ENCODE measurements at places on chromosomes 2 and 18. TPM values are rescaled to one million over a fixed set of nuclear protein-coding genes. Genes with fewer than 3 reads are reported as not detected.

The HAT1 gene
- total RNA-seq: 74.2 TPM

GRCh38 chr2:10778724-10779115 lies 33.9 kb downstream of the PDIA6 start:
- H3K27me3 ChIP-seq: no peaks in the 10 kb centered on the region
- DNase-seq: no peak
- no peak overlapping the region for H3K27ac ChIP-seq
- no peak overlapping the region for H3K4me3 ChIP-seq
- H3K4me1 ChIP-seq: no peaks in the 10 kb centered on the region

GRCh38 chr18:3286159-3286558 lies 24.2 kb downstream of the MYL12B start:
- H3K4me3 ChIP-seq: no peak overlapping the region
- H3K36me3 ChIP-seq: no peaks in the 10 kb centered on the region
- no peak for DNase-seq
- no peaks in the 10 kb centered on the region for H3K4me1 ChIP-seq
- no peaks in the 10 kb centered on the region for H3K27me3 ChIP-seq

The PCARE gene
- not detected for total RNA-seq

The ANKRD30BL gene
- total RNA-seq: not detected

GRCh38 chr2:68768461-68768860 lies 33.9 kb downstream of the ARHGAP25 start:
- H3K27me3 ChIP-seq: no peaks in the 10 kb centered on the region
- H3K27ac ChIP-seq: no peak overlapping the region
- no peak overlapping the region for H3K4me3 ChIP-seq
- no peak for DNase-seq
- no peaks in the 10 kb centered on the region for H3K36me3 ChIP-seq

GRCh38 chr2:40285391-40285790 lies 166.5 kb downstream of the SLC8A1 start:
- no peaks in the 10 kb centered on the region for H3K27me3 ChIP-seq
- no peaks in the 10 kb centered on the region for H3K36me3 ChIP-seq
- H3K27ac ChIP-seq: no peak overlapping the region
- H3K4me3 ChIP-seq: no peak overlapping the region
